PC-3 (cell line): ENCODE measurements at places on chromosomes 11 and 22. TPM values are rescaled to one million over a fixed set of nuclear protein-coding genes. Genes with fewer than 3 reads are reported as not detected.
A peak's percentile ranks its signal among the peaks of the same experiment; 100 is the strongest.

DNA sequence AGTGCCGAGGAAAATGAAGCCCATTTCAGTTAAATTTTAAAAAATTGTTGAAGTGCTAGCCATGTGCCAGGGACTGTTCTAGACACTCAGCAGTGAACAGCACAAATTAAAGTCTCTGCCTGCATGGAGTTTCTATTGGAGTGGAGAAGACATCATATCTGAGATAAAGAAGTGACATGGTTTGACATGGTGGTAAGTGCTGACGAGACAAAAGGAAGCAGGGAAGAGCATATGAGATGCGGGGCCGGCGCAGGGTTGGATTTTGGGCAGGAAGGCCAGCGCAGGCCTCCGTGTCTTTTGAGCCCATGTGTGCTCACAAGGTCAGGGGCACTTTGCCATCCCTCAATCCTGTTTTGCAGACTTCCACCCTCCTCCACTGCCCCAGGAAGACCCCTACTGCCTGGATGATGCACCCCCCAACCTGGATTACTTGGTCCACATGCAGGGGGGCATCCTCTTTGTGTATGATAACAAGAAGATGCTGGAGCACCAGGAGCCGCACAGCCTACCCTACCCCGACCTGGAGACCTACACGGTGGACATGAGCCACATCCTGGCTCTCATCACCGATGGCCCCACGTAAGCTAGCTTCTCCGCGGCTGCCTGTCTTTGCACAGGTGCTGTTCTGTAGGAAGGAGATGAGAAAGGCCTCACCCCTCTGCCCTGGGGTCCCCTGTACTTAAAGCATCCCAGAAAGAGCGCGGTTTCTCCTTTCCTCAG is 29.6 kb downstream of the AMPD3 start:
- DNase-seq = no peak
- H3K27me3 ChIP-seq = no peaks in the 10 kb centered on the region
- peaks cover 23% of the 10 kb centered on the region for H3K4me1 ChIP-seq
- H3K36me3 ChIP-seq = peaks cover 4% of the 10 kb centered on the region; the same call in 1 of the 2 replicates
- no peak overlapping the region for H3K27ac ChIP-seq

DNA sequence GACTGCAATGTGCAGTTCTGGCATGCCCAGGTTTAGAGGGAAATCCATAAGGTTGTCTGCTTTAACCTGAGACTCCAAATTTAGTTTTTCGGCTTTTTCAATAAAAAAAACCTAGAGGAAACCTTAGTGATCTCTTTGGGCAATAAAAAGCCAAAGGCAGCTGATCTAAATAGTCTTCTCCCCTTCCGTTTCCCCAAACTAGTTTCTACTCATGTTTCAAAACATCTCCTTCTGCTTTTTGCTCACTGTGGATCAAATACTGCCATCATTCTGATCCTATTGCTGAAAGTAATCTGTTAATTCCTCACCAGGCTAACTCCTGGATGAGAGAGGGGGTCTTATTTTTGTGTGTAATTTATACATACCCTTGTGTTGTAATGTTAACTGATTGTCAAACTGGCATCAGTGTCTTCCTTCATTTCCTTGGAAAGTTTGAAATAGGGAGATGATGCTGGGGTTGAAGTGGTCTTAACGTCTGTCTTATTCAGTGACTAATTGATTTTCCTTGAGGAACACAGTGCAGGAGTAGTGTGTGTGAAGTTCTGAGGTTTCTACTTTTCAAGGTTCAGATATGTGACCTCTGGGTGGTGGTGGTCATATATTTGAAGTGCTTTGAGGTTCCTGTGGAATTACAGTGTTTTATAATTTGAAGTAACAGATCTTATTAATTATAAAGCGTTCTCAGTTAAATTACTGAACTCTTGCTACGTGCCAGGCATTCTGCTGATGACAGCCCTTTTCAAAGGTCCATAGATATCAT is 55.0 kb downstream of the ARHGAP42 start:
- no peaks in the 10 kb centered on the region for H3K27me3 ChIP-seq
- peaks cover 13% of the 10 kb centered on the region for H3K4me1 ChIP-seq
- H3K36me3 ChIP-seq = no peaks in the 10 kb centered on the region
- no peak overlapping the region for H3K27ac ChIP-seq

- no peaks in the 10 kb centered on the region for H3K4me1 ChIP-seq
- peaks cover 92% of the 10 kb centered on the region for H3K27me3 ChIP-seq
- no peak overlapping the region for H3K27ac ChIP-seq
- H3K36me3 ChIP-seq = no peaks in the 10 kb centered on the region
Observed at GRCh38 chr11:114153224-114153623, 93.7 kb downstream of the ZBTB16 start.

DNA sequence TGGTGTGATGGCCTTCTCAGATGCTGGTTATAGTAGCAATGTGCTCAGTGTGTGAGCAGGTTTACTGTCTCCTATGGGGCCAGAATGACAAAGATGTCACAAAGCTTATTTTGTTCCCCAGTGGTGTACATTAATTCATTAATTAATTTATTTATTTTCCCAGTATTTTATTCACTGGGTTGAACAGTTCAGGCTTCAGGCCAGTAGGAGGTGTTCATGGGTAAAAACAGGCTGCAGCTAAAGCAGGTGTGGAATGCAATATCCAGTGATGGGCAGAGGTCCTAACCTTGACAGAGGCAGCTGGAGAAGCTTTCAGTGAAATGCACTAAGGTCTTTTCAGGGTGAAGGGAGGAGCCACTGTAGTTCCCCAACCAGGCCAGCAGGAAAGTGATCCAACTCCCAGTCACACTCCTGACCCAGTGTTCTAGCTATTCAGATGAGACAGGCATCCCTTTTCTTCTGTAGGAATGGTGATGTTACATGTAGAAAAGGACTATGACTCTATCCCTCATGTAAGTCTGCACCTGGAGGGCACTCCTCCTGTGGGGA is 7.8 kb upstream of the FANCF start:
- no peak for DNase-seq
- no peaks in the 10 kb centered on the region for H3K4me1 ChIP-seq
- H3K27ac ChIP-seq = no peak overlapping the region
- no peaks in the 10 kb centered on the region for H3K27me3 ChIP-seq

GRCh38 chr11:79296141-79296540 is 144.7 kb downstream of the TENM4 start:
- no peaks in the 10 kb centered on the region for H3K36me3 ChIP-seq
- H3K27me3 ChIP-seq = peaks cover 44% of the 10 kb centered on the region
- H3K4me3 ChIP-seq = no peak overlapping the region

DNA sequence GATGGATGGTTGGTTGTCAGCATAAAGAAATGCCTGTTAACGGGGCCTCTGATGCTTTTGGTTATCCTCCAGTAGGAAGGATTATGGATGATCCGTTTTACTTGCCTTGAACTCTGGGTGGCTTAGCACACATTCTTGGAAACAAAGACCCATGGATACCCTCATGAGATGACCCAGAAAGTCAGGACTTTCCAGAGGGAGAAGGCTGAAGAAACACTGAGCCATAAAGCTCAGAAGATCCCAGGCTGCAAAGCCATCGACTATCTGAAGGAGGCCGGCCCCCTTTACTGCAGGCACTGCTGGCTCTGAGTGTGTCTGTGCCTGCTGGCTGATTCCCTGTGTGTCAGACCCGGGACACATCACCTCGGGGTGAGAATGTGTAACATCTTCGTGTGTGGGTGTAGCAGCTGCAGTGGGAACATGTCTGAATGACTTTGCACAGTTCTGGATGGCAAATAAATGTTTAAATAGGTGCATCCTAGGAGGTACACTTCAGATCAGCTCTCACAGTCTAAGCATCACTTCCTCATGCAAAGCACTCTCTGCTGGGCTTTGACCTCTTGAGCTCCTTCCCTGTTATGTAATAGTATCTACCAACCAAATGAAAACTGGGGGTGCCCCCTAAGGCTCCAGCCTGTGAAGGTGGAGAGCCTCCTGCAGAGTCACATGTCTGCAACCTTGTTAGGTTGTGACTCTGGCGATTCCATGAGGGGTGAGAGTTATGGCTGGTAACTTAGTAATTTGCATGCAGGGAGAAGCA is 1084.9 kb downstream of the TBC1D22A start:
- H3K27ac ChIP-seq = no peak overlapping the region
- no peak overlapping the region for H3K4me3 ChIP-seq

DNA sequence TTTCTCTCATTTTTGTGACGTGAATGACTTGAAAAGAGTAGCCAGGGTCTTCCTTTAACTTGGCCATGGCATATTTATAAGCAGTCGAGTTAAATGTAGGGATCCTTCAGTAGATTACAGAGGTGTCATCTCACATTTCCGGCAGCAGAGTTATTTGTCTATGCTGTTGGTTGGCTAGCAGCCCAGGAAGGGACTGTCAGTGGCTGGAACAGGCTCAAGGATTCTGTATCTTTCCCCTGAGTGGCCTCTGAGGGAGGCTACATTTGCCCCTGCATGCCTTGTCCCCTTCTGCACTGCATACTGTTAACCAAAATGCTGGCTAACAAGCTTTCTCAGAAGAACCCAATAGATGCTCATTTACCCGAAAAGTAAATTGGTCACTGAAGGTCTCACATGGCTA is 187.6 kb downstream of the PGR start:
- H3K36me3 ChIP-seq = no peaks in the 10 kb centered on the region
- H3K4me1 ChIP-seq = peaks cover 12% of the 10 kb centered on the region; the same call in 1 of the 2 replicates
- no peaks in the 10 kb centered on the region for H3K27me3 ChIP-seq
- DNase-seq = peak; percentile 22
- H3K4me3 ChIP-seq = no peak overlapping the region
- no peak overlapping the region for H3K27ac ChIP-seq

- no peaks in the 10 kb centered on the region for H3K27me3 ChIP-seq
- H3K36me3 ChIP-seq = no peaks in the 10 kb centered on the region
Observed at GRCh38 chr22:22703715-22704114, 59.3 kb downstream of the GGTLC2 start.

- no peaks in the 10 kb centered on the region; the same call in 1 of the 2 replicates for H3K27me3 ChIP-seq
- H3K27ac ChIP-seq = no peak overlapping the region
- H3K4me3 ChIP-seq = no peak overlapping the region
- H3K36me3 ChIP-seq = no peaks in the 10 kb centered on the region
- no peak for DNase-seq
Observed at GRCh38 chr11:2621894-2622293, 77.9 kb downstream of the KCNQ1OT1 start.

DNA sequence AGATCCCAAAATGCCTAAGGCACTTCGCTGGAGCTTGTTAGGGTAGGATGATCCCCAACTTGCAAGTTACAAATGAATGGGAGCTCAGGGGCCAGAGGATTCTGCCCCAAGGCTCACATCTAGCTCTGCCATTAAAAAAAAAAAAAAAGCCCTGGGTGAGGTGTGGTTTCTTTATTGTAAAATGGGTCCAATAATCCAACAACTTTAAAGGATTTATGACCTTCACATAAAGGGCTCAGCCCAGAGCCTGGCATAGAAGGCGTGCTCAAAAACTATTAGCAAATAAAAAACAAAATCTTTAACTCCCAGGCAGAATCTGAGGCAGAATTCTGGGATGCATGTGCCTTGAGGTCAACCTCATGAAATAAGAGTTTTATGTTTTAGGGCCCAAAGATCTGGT is 42.5 kb downstream of the WT1 start:
- H3K4me1 ChIP-seq = no peaks in the 10 kb centered on the region
- H3K4me3 ChIP-seq = no peak overlapping the region
- no peaks in the 10 kb centered on the region for H3K27me3 ChIP-seq
- no peak overlapping the region for H3K27ac ChIP-seq

Gene MYBPC3
- not detected in 2 replicates for total RNA-seq

Gene PLA2G3
- not detected in 2 replicates for total RNA-seq

Gene APOA4
- total RNA-seq = not detected in 2 replicates
